Activated naive CD4-positive, alpha-beta T cell (primary cell): ENCODE measurements at places on chromosomes 1 and 21.

DNA sequence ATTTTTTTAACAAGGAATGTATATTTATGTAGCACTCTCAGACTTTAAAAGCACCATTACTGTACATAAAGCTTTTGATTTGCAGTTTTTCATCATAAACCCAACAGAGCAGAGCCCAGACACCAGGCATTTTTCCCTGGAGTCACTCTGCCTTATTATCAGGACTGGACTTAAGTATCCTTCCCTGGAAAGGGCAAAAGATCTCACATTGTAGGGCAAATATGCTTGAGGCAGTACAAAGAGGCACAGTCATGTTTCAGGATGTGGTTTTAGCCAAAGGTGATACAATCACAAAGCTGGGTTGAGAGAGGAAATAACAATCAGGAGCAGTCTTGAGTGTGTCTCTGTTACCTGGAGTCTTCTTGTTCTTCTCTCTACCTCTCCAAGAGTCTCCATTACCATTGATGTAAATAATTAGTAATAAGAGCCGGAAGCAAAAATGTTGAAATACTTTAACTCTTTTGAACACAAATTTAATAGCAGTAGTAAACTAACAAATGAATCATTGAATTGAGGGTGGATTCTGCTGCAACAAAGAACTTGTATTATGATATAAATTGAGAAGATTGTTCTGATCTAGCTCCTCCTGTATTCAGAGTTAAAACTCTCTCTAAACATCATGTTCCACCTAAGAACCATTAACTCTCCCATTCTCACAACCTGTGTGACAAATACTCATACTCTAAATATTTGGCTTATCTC lies 160.5 kb downstream of the LTN1 start:
- DNase-seq: no peak

DNA sequence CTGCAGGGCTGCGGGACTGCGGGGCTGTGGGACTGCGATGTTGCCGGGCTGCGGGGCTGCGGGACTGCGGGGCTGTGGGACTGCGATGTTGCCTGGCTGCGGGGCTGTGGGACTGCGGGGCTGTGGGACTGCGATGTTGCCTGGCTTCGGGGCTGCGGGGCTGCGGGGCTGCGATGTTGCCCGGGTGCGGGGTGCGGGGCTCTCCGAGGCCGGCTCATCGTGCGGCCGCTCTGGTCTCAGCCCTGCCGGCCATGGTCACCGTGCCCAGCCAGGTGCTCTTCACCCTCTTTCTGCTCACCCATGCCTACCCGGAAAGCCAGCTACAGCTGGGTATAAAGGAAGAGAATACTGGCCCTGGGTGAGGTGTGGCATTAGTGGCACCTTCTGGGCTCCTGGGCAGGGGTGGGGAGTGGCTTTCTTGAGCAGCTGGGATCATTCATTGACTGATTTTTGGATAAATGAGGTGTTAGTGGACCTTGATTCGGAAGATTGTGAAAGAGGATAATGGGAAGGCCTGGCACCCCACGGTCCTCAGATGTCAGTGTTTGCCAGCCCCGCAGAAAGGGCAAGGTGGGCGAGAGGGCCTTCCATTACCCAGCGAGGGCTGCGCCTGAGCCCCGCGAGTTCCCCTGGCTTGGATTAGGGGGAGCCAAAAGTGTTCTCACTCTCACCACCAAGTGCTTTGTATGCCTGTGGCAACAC lies 36.3 kb downstream of the COQ8A start:
- no peak for DNase-seq

GRCh38 chr1:117897551-117897950 lies 31.9 kb downstream of the GDAP2 start:
- DNase-seq: no peak

DNA sequence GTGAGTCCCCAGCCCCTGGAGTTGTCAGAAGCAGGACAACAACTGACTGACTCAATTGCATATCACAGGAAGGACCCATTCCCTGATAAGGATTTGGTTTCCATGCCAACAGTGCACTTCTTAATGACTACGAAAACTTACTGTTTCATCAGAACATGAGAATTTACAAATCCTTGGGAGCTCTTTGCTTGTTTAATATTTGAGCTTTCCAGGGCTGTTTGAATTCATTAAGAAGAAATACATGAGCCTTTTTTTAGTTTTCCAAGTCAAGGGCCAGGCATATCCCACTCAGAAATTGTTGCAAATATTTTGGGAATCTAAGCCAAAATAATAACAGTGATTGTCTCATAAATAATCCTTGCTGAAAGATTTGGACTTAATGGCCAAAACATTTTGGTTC lies 27.2 kb upstream of the COL24A1 start:
- DNase-seq: no peak

DNA sequence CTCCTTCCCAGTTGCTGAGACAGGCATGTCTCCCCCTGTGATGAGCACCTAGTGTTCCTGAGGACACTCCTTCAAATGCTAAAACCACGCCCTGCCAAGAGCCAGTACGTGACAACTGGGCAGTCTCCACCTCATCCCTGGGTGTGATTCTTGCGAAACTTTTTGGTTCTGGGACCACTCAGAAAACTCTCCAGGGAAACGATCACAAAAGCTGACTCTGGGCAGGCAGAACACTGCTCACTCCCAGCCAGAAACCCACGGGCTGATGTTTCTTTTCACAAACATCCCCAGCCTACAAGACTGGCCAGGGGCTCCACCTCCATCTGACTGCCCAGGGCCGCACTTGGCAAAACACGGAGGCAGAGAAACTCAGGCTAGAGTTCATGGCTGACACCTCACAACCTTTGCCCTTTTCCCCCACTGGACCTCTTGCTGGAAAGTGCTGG lies 24.4 kb downstream of the DHRS3 start:
- DNase-seq: no peak

DNA sequence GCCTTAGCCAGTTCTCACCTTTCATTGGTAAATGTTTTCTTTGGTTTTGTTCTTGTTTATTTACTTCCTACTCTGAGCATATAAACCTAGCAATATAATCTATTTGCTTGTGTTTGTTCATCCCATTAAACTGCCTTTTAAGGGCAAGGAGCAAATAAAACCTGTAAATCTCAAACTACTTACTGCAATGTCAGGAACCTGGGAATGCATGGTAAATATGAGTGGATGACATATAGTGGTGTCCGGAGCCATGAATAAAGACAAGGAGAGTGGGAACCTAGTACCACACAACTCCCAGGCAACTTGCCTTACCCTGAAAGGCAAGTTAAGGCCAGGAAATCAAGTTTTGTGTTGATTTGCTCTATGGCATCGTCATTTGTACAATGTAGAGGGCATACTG lies 1133.7 kb upstream of the NCAM2 start:
- DNase-seq: no peak
